WTC11 (cell line): ENCODE measurements at places on chromosomes 4 and X.
A peak's percentile ranks its signal among the peaks of the same experiment; 100 is the strongest.

GRCh38 chr4:6087669-6088341 is 69.6 kb upstream of the C4orf50 start:
- DNase-seq, result peak; percentile 74

- DNase-seq, result no peak
These were observed 27.9 kb downstream of the IQSEC2 start for GRCh38 chrX:53253293-53254020.

GRCh38 chr4:150010525-150011126 is 67.6 kb upstream of the DCLK2 start:
- no peak for DNase-seq

DNA sequence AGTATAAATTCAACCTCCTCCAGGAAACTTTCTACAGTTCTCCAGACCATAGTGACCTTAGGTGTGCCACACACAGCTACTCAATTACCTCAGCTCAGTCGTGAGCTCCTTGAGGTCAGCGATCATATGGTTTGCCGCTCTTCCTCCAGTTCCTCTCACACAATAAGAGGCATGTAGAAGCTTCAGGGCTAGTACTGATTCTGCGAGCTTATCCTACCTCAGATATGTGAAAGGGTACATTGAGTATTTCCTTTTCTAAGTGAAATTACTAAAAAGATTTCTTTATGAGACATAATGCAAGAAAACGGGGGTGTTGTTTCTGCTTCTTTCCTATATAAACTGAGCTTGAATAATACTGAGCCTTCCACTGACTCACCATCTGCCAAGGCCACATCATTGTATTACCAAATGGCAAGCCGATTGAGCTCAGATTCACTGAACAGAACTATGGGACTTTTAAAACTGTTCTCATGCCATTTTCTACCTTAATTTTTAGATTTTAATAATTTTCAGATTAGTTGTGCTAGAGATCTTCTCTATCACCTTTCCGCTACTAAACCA is 183.1 kb downstream of the HS6ST2 start:
- no peak for DNase-seq

DNA sequence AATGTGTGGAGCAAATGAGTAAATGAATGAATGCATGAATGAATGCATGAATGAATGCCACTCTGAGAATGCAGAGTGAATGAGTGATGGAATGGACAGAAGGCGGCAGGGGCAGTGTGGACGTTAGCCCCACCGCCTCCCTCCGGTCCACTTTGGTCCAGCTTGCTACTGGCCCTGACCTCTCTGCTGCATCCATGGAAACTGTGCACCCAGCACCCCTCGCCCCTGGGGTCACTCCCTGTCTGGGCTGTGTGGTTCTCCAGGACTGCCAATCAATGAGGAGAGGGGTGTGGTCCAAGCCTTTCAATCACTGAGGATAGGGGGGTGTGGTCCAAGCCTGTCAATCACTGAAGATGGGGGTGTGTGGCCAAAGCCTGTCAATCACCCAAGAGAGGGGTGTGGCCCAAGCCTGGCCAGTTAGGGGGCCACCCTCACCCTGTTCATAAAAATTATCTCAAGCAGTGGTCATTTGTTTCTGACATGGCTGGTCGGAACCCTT is 39.2 kb upstream of the ASMTL start:
- DNase-seq, result peak; percentile 73

- DNase-seq, result no peak
These were observed 8.1 kb downstream of the HSD17B11 start for GRCh38 chr4:87382931-87383330.

DNA sequence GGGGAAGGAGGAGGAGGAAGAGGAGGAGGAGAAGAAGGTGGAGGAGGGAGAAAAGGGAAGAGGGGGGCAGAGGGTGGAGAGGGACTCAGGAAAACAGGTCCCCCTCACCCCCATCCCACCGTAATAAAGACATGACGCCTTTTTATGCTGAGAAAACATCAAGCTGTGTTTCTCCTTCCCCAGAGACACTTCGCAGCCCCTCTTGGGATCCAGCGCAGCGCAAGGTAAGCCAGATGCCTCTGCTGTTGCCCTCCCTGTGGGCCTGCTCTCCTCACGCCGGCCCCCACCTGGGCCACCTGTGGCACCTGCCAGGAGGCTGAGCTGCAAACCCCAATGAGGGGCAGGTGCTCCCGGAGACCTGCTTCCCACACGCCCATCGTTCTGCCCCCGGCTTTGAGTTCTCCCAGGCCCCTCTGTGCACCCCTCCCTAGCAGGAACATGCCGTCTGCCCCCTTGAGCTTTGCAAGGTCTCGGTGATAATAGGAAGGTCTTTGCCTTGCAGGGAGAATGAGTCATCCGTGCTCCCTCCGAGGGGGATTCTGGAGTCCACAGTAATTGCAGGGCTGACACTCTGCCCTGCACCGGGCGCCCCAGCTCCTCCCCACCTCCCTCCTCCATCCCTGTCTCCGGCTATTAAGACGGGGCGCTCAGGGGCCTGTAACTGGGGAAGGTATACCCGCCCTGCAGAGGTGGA is 45.3 kb upstream of the SHOX start:
- no peak for DNase-seq

GRCh38 chr4:148141501-148141900 is 300.7 kb downstream of the NR3C2 start:
- DNase-seq, result no peak

GRCh38 chrX:24332878-24333277 is 19.0 kb upstream of the SUPT20HL2 start:
- DNase-seq, result no peak

DNA sequence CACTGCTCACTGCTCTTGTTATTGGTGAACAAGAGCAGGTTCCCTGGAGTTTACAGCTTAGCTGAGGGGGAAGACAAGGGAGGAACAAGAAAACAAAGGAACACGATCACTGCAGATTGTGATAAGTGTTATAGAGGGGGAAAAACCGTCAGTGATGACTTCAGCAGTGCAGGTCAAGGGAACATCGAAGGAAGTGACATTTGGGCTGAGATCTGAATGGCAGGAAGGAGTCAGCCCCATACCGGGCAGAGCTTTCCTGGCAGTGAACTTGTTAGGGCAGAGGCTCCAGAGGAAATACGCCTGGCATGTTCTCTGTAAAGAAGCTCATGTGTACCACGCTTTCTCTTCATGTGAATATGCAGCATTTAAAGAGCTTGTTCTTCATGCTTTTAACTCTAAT is 78.1 kb downstream of the LDB2 start:
- no peak for DNase-seq

DNA sequence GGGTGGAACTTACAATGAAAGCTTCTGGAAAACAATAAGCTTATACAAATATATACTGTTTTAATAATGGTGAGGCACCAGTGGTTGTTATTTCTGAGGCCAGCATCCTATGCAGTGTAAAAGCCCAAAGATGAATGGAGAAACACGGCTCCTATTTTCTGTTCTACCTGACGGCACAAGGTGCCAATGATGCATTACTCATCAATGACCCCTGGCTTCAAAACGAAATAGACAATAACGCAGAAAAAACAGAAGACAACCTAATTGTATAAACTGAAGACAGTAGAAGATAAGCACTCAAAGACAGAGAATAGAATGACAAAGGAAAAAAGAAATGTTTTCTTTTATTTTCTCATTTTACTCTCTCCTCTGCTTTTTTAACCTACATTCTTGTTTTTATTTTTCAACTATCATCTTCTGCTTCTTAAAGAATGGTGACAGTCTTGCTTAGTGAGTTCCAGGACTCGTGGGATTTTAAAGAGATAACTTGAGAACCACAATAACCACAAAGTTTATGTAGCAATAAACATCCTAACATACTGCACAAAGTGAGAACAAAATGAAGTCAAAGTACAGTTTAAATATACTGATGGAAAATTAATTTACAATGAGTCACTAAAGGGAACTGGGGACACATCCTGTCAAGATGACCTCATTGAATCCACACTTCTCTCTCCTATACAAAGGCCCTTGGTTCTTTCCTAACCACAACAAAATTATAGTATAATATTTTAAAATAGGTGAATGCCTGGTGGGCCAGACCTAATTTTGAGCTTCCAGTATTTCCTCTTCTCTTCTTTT is 169.8 kb downstream of the BTC start:
- DNase-seq, result no peak

DNA sequence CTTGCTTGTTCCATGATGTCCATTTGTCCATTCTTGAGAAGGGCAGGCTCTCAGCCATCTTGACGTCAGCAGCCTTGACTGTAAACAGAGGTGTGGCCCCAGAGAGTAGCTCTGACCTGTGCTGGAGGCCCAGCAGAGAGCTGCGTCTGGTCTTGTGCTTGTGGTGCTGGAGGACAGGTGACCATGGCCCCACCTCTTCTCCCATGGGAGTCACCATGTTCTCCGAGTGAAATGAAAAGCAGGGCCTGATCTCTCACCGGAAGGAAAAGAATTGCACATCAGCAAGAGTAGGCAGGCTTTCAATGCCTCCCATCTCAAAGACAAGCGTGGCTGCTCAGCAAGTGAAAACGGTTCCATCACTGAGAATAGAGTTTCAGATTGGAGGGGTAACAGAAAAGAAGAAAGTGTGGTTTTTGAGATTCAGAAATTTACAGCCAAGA is 11.5 kb downstream of the PARM1 start:
- DNase-seq, result no peak

DNA sequence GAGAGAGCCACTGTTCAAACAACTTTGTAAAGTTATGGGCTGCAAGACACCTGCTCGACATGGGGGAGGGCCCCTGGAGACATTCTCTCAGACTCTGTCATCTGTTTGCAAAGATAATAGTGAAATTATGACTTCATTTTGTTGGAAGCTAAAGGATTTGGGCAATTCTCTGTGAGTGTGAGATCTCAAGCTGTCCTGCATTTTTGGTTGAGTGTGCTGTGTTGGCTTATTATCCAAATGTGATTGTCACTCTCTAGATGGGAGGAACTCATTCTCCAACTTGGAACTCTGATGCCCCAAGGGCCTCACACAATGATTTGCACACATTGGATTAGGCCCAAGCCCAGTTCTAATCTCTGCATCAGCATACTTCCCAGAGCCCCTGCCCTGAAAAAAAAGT is 63.7 kb downstream of the STK32B start:
- DNase-seq, result no peak

GRCh38 chrX:9860826-9861225 is 74.6 kb downstream of the SHROOM2 start:
- DNase-seq, result no peak

DNA sequence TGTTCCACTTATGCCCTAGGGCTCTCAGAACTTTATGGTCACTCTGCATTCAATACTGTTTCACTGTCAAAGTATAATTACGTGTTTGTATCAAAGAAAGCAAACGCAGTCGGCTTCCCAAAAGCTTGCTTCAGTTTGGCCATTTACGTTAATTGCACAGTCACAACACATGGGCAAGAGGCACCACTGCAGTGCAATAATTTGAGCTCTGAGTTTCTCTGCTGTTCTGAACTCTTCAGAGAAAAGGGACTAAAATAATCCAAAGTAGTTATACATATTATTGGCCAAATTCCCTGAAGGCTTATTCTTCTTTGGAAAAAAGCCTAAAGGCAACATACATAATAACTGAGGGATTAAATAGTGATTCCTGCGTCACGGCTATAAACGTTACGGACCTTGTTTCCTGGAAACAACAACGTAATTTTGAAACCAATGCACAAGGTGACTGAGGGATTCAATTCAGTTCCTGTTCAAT is 51.3 kb downstream of the RNF150 start:
- no peak for DNase-seq

GRCh38 chrX:79506001-79506400 is 138.9 kb upstream of the ITM2A start:
- no peak for DNase-seq

- no peak for DNase-seq
These were observed 23.8 kb upstream of the CYP4V2 start for GRCh38 chr4:186167605-186168004.

GRCh38 chrX:88613338-88613737 is 133.7 kb upstream of the CPXCR1 start:
- no peak for DNase-seq

DNA sequence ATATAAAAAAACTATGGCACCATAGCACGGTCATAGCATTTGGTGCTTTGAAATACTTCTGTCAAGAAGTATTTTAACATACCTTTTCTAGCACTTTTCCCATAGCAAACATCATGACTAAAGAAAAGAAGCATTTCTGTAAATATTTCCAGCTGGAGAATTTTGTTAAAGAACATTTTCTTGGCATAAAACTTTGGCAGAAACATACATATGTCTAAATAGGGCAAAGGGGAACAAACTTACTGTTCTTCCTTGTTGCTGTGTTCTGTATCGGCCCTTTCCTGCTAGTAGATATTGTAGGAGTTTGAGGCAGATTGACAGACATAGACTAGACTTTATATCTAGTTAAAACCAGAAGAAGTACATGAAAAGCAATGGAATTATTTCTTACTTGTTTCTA is 2368.5 kb downstream of the PCDH7 start:
- DNase-seq, result no peak

GRCh38 chr4:102684610-102685052 is 76.1 kb downstream of the MANBA start:
- DNase-seq, result no peak

DNA sequence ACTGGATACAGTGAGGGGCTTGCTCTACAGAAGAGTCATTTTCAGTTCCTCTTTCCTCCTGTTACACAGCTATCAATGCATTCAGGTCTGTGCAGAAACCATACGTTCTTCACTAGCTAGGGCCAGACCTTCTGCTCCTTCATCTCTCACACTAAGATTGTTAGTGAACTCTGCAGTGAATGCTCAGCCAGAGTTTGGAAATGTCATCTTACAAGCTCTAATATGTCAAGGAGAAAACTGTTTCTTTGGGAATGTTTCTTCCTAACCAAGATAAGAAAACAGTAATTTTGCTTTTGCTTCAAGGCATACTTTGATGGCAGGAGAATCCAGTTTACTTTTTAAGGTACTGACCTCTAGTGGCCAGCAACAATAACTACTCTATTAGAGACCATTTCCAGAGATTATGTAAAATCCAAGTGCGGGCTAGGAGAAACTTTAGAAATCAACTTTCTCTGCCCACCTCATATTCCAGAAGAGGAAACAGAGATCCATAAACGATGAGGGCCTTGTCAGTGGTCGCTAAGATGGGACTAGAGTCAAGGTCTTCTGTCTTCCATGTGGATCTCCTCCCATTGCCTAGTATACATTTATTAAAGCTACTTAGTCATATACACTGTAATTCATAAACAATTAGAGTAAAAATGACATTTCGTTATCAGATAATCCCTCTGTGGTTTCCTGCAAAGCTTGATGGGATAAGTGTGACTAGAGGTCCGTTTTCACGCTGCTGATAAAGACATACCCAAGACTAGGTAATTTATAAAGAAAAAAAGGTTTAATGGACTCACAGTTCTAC is 12.1 kb upstream of the CC2D2A start:
- DNase-seq, result no peak

GRCh38 chr4:22072240-22072639 is 123.7 kb upstream of the KCNIP4 start:
- no peak for DNase-seq

DNA sequence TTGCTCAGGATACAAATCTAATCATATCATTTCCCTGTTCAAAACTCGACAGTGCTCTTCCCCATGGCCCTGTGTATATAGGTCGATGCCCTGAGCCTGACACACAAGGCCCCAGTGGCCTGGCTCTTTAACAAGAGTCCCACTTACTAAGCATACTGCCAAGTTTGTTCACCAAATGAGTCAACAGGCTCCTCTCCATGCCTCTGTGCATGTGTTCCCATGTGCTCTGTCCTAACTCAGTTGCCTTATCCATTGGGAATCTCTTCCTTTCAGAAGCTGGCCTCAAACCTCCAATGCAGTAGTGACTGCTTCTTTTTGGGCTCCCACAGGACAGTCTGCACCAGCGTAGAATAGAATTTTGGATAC is 18.9 kb upstream of the CXCR3 start:
- no peak for DNase-seq

- DNase-seq, result no peak
These were observed 27.7 kb downstream of the PAK3 start for GRCh38 chrX:111123606-111124179.
